ENCODE measurements at places on chromosomes 5 and 9.

GRCh38 chr5:148957591-148958202 is 105.2 kb downstream of the SH3TC2 start:
- no peak for DNase-seq

DNA sequence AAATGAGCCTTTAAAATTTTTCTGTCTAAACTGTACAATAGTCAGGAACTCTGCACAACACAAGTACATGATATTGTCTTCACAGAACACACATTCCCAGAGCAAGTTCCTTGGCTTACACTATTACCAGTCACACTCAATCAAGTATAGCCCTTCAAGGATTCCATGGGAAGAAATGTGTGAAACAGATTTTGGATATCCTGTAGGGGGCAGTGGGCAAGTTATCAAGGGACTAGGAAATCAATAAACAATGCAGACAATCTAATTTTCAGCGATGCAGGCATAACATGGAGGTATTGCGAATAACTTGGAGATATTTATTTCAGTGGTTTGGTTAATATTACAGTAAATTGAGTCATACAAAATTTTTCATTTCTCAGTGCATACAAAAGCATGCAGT is 1171.5 kb upstream of the NUDT12 start:
- DNase-seq, result no peak

DNA sequence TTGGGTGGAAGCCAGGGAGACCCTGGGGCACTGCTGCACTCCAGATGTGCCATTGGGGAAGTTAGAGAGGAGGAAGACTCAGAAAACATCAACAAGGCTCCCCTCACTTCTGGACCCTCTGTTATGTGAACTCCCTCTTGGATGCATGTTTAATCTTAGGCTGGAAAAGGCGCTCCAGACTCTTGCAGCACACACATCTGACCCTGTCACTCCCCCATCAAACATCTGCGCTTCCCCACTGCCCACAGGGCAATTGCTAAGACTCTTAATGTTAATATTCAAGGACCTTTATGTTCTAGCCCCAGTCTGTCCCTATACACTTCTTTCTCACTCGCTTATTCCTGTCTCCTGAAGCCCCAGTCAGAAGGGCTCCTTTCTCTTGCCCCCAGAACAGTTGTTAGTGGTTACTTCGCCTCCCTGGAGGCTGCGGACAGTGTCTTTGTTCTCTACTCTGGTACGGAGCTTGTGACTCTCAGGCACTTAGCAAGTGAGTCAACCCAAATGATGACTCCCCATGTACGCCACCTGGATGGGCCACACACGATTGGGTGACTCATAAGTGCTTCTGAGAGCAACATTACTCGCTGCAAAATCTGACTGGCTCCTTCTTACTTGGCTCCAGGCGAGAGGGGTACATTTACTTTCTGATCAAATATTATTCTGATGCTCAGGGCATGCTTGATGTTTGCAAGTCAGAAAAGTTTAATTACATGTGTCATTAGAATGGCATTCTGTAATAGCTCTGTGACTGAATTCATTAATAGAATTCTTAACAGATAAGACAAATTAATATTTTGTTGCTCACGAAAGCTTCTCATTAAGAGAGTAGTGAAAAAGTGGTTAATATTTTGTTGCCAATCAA is 193.6 kb downstream of the HSPA4 start:
- DNase-seq, result no peak

- no peak for DNase-seq
Observed at GRCh38 chr5:65108786-65109743, 340.3 kb downstream of the CWC27 start.

DNA sequence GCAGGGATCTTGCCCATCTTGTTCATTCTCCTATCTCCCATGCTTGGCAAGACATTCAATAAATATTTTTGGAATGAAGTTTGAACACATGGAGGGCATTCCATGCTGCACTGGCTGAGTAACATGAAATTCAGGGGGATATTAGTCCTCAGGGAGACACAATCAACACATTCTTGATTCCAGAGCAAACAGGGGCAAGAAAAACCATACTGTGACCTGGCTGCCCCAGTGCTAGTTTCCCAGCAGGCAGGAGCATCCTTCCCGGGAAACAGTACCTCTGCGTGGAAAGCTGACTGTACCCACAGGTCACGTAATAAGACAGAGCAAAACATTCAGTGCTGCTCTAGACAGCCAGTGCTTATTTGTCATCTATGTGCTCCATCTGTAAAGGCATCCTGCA is 66.3 kb upstream of the SPOCK1 start:
- DNase-seq, result no peak

DNA sequence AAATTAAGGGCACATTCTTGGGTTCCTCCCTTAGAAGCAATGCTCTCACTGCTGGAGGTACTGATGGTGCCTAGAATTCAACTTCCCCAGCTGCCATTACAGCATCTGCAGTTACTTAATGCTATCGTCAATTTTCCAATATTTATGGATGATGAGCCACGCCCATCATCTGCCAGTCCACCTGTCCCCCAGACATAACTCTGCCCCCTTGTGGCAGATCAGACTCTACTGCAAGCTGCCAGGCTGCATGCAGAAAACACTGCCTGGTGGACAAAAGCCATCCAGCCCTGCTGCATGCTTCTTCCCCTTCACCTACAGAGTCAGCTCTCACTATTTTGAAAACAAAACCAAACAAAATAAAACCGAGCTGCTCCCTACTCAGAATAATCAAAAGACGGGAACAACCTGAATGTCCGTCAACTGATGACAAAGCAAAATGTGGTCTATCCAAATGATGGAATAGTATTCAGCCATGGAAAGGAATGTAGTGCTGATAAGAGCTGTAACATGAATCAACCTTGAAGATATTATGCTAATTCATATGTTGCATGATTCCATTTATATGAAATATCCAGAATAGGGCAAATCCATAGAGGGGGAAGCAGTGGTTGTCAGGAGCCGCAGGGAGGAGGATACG is 66.4 kb downstream of the RETREG1 start:
- DNase-seq, result no peak

DNA sequence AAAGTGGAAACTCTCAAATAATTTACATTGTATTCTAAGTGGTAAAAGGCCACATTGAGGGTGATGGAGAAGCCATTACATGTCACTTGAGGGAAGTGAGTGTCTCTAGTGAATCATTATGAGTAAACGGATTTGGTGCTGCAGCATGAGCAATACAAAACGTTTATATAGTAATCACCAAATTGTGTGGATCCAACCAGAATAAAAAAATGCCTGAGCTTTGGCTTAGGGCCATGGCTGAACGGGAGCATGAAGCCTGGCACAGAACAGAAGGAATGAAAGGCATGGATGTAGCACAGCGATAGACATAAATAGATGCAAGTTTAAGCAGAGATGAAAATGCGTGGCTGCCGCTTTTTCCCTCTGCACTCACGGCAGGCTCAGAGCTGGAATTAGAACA is 58.3 kb downstream of the PTTG1 start:
- no peak for DNase-seq

GRCh38 chr5:24094081-24094679 is 550.6 kb downstream of the CDH10 start:
- DNase-seq, result no peak

GRCh38 chr9:75422944-75423522 is 334.7 kb downstream of the OSTF1 start:
- DNase-seq, result no peak

GRCh38 chr9:121987314-121987713 is 105.8 kb downstream of the TTLL11 start:
- no peak for DNase-seq

DNA sequence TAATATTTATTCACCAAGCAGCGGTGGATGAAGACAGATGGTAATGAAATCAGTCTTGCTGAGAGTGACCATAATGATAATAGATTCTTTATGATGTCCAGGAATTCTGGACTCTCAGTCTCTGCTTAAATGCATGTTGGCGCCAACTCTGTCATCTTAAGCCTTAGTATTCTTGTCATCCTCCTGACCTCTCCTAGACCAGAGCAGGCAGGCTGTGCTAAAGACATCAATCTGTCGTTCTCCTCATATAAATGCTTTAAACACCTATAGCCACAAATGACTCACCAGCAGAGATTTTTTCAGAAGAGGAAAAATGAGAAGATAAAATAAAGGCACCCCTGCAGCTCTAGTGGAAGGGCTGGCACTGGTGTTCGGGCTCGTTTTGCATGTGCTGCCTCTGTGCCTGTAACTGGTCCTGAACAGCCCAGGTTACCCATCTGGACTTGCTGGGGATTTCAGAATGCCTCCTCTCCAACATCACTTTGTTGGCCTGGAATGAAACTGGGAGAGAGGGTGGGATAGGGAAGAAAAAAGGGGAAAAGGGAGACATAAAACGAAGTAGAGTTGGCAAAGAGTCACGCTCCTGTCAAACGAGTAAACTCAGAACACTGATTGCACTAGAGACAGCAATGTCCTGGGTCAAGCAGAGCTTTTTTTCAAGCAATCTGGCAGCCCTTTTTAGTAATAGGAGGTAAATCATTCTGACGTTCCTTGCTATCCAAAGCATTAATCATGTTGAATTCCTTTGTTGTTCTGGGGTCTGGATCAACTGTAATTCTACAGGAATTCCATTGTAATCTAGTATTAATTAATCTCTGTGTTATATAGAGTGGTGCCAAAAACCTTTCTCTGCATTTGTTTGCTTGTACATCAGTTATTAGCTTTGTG is 195.5 kb upstream of the CLINT1 start:
- DNase-seq, result no peak

DNA sequence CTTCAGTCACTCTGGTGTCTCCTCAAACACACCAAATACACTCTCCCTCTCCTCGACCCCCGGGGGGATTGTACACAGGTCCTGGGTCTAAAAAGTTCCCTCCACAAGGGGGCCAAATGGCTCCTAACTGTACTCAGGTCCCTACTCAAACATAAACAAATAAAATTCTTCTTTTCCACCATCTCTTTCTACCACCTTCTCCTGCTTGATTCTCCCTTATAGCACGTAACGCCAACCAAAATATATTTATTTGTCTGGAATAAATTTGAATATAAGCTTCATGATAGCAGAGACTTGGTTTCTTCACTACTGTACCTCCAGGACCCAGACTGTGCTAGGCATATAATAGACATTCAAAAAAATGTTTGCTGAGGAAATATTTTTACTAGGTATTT is 21.4 kb downstream of the ZNF608 start:
- no peak for DNase-seq

DNA sequence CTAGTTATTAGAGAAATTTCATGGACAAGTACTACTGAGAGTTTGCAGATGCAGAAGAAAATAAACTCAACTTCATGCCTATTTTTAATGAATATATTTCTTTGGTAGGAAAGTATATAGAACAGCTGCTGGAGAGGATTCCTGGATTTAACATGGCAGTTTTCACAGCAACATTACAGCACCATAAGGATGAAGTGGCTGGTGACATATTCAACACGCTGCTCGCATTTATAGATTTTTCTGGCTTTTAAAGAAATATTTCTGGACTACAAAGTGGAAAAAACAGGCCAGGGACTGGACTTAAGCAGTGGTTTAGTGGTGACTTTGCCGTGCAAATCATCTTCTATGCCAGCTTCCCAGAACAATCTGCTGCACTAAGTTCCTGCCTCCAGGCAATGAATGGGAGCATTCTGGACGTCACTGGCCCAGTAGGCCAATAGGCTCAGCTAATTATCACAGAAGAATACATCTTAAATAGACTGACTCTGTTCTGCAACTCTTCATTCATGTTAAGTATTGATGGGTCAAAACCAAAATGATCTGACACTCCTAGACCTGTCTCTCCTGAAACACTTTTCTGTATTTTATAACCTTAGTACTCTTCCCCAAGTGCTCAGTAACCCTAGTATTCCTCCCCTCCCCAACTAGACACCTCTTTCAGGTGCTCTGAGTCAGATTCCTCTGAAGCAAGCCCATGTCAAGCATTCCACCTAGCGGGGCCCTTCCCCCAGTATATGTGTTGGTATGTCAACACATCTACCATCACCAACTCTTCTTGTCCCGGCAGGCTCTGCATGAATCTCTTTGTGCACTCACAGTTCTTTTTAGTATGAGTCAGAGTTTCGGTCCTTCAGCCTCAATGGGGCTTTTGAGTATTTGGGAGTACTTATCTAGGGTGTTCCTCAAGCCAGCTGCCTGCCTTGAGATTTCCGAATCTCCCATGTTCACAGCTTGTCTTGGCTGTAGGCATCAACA is 625.5 kb downstream of the CHSY3 start:
- no peak for DNase-seq

DNA sequence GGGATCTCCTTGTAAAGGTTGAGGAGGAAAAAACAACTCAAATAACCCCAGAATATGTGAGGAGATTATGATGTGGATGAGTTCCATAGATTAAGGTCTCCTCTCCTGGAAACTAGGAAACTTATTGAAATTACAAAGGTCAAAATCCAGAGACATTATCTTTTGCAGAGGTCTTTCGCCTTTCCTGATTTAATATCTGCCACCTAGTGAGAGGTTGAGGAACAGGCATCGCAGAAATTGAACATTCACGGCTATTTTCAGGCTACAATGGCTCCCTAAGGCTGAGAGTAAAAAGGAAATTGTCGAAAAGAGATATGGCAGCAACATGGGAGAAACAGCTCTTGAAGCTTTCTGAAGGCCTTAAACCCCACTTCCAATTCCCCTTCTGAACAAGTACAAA is 127.5 kb upstream of the PLCXD3 start:
- DNase-seq, result no peak

- no peak for DNase-seq
Observed at GRCh38 chr5:35316611-35317274, 86.5 kb upstream of the PRLR start.

- DNase-seq, result no peak
Observed at GRCh38 chr5:129141696-129142095, 47.1 kb downstream of the ISOC1 start.

- DNase-seq, result no peak
Observed at GRCh38 chr9:37107701-37108100, 12.7 kb upstream of the ZCCHC7 start.

- DNase-seq, result no peak
Observed at GRCh38 chr9:78612091-78612490, 315.2 kb downstream of the PSAT1 start.

- DNase-seq, result no peak
Observed at GRCh38 chr9:134951461-134951860, 33.7 kb upstream of the FCN1 start.

DNA sequence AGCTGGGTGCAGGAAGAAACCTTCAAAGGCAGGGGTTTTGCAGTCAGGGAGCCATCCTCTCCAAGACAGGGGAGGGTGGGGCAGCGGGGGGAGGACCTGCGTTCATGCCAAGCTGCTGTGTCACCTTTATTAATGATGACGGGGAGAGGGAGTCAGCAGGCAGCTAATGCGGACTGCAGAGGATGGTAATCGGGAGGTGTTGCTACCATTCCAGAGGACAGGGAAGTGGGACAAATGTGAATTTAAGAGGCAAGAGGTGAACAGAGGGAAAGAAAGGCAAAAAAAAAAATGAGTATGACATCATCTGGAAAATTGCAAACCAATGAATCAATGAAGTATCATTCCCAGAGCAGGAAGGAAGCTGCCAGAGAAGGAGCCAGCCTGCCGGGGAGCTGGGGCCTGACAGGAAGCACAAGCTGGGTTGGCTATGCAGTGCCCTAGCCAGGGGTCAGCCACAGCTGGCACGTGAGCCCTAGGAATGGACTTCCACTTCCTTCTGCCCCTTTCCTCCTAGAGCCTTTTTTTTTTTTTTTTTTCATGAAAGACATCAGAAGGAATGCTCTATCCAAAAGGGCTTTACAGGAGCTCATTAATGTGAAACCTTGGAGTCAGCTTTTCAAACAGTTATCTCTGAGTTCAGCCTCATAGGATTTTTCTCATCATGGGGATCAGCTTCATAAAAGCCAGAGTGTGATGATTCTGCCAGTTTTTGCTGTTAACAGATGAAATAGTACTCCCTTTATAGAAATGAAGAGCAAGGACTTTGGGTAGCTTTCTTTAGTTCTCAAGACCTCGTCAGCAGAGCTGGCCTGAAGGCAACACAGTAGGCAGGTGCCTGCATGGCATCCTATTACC is 9.2 kb downstream of the INSYN2B start:
- DNase-seq, result no peak

- no peak for DNase-seq
Observed at GRCh38 chr5:180040287-180041214, 31.0 kb downstream of the RNF130 start.

Data from cortex of kidney (tissue), 1 donor.